ENCODE measurements at places on chromosomes 16 and 17.

DNA sequence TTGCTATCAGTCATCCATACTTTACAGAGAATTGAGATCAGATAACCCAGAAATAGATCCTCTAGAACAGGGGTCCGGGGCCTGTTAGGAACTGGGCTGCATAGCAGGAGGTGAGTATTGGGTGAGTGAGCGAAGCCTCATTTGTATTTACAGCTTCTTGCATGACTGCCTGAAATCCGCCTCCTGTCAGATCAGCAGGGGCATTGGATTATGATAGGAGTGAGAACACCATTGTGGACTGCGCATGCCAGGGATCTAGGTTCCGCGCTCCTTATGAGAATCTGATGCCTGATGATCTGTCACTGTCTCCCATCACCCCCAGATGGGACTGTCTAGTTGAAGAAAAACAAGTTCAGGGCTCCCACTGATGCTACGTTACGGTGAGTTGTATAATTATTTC is 13.0 kb upstream of the SCIMP start:
- DNase-seq: no peak

DNA sequence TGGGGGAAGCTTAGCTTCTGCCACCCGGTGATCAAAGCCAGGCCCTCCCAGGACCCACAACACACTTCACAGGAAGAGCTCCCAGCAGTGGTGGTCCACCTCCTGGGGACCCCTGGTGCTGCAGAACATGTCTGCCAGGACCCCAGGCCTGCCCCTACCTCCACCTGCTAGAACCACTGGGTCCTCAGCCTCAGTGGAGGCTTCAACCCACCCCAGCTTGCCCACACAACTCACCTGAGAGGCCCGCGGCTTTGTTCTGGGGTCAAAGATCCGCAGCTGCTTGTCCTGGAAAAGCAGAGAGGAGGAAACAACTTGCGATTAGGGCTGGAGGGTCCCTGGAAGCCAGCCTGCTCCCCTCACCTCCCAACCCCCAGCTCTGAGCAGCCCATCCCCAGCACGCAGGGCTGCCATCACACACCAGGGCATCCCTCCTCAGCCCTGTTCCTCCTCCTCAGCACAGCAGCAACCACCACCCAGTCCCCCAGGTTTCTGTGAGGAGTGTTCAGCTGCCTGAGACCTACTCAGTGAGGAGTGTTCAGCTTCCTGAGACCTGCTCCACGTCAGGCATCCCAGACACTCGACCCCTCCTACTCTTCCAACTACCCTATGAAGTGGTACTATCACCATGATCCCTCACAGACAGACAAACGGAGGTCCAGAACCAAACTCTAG is 21.2 kb downstream of the CORO7 start:
- DNase-seq: no peak

- no peak for DNase-seq
Observed at GRCh38 chr17:79104898-79105600, 30.4 kb downstream of the ENGASE start.

DNA sequence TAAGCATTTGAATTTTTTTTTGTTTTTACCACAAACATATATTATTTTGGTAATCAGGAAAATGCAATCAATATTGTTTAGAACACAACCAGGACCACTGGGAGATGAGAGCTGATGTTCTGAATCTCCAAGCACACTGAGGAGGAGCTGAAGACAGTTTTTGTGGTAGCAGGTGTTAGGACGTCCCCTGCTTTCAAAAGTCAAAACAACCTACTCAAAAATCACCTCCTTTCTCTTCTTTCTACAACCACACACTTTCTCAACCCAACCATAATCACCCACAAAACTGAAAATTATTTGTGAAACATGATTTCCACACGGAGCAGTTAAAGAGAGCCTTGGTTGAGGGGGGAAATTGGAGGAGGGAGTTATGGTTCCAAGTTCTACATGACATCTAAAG is 26.7 kb upstream of the CFAP20 start:
- DNase-seq: no peak

DNA sequence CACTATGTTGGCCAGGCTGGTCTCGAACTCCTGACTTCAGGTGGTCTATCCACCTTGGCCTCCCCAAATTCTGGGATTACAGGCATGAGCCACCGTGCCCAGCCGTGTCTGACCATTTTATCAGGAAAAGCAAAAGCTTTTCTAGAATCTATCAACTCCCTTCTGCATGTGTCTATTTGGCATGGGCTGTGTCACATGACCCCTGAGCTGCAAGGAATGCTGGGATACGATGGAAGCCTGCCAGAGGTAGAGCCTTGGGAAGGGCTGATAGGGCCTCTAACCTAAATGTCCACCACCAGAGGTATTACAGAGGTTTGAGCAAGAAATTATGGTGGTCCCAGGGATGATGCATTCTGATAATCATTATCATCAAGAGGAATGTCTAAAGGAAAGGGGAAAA is 616.2 kb downstream of the WWOX start:
- no peak for DNase-seq

DNA sequence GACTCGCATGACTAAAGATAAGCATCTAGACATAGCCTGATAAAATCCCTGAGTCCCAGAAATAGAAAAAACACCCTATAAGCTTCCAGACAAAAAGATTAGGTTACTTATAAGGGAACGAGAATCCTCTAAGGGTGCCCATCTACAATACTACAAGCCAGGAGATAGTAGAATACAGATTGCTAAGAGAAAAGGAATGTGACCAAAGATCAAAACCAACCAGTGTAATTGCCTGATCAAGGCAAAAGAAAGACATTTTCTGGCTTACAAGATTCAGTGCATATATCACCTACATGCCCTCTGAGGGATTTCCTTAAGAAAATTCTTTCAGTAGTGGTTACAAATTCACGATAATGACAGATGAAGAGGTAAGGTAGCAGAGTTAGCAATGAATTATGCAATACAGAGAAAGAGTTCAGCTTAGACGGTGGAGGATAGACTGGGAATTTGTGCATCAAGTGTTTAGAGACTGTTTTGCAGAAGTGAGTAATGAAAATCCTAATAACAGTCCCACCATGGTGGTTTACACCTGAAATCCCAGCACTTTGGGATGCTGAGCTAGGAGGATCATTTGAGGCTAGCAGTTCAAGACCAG is 35.0 kb downstream of the BCL7C start:
- DNase-seq: no peak

DNA sequence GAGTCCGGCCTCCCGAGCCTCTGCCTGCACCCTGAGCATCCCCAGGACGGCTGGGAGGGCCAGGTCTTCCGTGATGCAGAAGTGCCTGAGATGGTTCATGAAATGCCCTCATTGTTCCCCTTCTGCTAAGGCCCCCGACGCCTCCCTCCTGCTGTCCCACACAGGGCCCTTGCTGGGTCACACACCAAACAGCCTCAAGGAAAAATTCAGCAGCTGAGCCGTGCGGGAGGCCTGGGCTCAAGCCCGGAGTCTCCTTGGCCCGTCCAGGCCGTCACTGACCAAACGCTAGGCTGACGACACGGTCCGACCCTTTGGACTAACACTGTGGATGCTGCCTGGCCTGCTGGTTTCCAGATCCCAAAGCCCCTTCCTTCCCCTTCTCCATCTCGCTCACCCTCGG is 90.2 kb downstream of the RTN4RL1 start:
- DNase-seq: no peak

GRCh38 chr16:61946019-61946418 is 90.2 kb downstream of the CDH8 start:
- DNase-seq: no peak

Data from hypothalamus (tissue), 51 donors.